ENCODE measurements at places on chromosomes 12 and 14. TPM values are rescaled to one million over a fixed set of nuclear protein-coding genes. Genes with fewer than 3 reads are reported as not detected.

The KRT78 gene
- 0.02 TPM for polyA plus RNA-seq

DNA sequence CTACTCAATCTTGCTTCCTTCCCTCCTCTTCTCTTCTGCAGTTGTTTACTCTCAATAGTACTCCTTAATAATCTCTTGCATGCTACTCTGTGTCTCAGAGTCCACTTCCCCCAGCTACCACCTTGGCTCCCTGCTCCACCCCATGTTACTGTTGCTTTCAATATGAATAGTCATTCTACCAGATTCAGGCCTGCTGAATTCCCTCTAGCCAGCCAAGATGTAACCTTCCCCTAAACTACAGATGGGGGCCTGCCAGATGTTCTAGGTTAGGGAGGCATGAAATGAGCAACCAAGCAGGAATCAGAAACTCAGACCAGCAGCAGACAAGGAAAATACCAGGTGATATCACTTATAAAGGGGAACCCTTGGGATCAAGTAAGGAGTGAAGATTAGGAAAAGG lies 392.1 kb upstream of the DDHD1 start:
- DNase-seq = no peak

GRCh38 chr14:88621100-88621499 lies 58.3 kb downstream of the ZC3H14 start:
- DNase-seq = no peak

DNA sequence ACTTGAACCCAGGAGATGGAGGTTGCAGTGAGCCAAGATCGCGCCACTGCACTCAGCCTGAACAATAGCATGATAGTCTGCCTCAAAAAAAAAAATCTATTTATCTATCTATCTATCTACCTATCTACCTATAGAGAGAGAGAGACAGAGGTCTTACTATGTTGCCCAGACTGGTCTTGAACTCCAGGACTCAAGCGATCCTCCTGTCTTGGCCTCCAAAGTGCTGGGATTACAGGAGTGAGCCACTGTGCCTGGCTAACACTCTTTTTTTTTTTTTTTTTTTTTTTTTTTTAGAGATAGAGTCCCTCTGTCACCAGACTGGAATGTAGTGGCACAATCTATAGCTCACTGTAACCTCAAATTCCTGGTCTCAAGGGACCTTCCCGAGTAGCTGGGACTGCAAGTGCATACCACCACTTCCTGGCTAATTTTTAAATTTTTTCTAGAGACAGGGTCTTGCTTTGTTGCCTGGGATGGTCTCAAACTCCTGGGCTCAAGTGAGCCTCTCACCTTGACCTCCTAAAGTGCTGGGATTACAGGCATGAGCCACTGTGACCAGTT lies 1.9 kb downstream of the FAM186A start:
- DNase-seq = no peak

GRCh38 chr12:58450868-58451482 lies 469.3 kb downstream of the LRIG3 start:
- DNase-seq = no peak

- DNase-seq = peak; percentile 1
Measured at GRCh38 chr12:34400411-34400881, 378.1 kb downstream of the ALG10 start.

GRCh38 chr14:50658203-50658602 lies 9.9 kb downstream of the SAV1 start:
- peak; percentile 30 for DNase-seq

DNA sequence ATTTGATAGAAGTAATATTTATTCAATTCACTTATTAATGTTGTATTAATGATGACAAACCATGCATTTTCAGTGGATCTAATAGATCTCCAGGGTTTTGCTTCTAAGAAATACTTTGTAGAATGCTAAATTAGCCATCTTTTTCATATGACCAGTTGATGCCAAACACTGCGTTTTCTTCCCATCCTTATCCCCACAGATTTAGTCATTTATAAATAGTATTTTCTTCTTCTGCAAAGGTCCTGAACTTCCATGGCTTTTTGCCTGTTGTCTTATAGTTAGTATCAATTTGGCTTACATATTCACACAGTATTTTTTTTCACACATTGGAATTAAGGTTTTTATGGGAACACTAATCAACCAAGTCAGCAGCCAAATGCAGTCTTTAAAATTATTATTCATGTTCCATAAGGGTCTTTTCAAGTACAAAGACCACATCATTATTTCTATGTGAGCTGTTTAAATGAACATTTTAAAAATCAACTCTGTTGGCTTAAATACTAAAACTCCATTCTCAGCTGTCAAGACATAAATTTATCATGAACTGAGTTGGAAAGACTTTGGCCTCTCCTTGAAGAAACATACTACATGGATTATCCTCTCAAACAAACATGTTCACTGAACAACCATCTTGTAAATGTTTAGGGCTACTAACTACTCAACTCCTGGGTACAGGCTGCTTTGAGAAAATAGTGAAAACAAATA lies 1278.4 kb upstream of the FLRT2 start:
- no peak for DNase-seq

- no peak for DNase-seq
Measured at GRCh38 chr14:49483268-49483667, 102.9 kb downstream of the RPS29 start.

DNA sequence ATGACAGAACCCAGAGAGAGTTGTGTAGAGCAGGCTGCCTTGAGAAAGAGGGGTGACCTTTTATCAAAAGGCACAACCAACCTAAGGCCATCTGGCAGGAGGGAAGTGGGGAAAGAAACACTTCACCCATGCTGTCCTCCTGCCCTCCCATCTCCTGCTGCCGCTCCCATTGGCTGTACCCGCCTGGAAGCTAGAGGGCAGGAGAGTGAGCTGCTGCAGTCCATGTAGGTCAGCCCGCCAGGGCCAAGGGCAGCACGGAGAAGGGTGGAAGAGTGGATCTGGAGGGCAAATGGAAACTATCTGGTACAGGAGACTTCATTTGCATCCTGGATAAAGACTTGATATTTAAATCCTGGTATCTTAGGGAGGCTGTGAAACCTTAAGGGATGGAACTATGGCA lies 11.5 kb upstream of the CABP1 start:
- DNase-seq = no peak

DNA sequence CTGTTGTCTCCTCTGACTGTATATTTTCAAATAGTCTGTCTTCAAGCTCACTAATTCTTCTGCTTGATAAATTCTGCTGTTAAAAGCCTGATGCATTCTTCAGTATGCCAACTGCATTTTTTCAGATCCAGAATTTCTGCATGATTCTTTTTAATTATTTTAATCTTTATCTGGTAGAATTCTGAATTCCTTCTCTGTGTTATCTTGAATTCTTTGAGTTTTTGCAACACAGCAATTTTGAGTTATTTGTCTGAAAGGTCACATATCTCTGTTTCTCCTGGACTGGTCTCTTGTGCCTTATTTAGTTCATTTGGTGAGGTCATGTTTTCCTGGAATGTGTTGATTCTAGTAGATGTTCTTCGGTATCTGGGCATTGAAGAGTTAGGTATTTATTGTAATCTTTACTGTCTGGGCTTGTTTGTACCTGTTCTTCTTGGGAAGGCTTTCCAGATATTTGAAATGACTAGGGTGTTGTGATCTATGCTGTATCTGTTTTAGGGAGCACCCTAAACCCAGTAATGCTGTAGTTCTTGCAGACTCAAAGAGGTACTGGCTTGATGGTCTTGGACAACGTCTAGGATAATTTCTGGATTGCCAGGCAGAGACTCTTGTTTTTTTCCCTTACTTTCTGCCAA lies 193.8 kb upstream of the NPAS3 start:
- DNase-seq = no peak

- DNase-seq = no peak
Measured at GRCh38 chr12:124769881-124770512, 93.7 kb downstream of the SCARB1 start.

- DNase-seq = no peak
Measured at GRCh38 chr14:35998303-35998702, 172.2 kb downstream of the BRMS1L start.

The GPD1 gene
- polyA plus RNA-seq = 24.6 TPM

DNA sequence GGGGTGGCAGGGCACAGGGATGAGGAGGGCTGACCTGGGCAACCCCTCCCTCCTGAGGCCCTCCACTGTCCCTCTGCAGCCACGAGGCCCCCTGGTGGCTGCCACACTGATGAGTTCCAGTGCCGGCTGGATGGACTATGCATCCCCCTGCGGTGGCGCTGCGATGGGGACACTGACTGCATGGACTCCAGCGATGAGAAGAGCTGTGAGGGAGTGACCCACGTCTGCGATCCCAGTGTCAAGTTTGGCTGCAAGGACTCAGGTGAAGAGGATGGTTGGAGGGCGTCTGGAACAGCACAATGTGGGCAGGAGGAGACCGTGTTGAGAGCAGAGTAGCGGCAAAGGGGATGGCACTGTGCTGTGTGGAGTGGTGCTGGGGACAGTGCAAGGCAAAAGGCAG lies 25.7 kb upstream of the LRP1-AS start:
- peak; percentile 62 for DNase-seq

- peak; percentile 93 for DNase-seq
Measured at GRCh38 chr12:124767066-124767821, 96.4 kb downstream of the SCARB1 start.

- no peak for DNase-seq
Measured at GRCh38 chr12:122133192-122133950, 40.6 kb downstream of the IL31 start.

The NANOG gene
- polyA plus RNA-seq = not detected

DNA sequence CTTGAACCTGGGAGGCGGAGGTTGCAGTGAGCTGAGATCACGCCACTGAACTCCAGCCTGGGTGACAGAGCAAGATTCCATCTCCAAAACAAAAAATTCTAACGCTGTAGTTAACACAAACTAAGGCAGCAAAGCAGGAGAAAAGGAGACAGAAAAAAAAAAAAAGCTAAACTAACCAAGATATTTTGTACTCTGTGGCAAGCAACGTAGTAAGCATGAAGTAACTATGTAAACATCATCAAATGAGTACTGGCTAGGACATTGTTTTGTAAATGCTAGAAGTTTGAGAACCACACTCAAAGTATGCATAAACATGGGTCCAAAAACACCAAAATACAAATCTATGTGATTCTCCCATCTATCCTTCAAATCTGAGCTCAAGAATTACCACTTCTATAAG lies 44.2 kb downstream of the C2CD5 start:
- no peak for DNase-seq

GRCh38 chr14:37232907-37233481 lies 35.3 kb downstream of the MIPOL1 start:
- no peak for DNase-seq

- DNase-seq = no peak
Measured at GRCh38 chr12:78330131-78330530, 499.4 kb downstream of the NAV3 start.

- peak; percentile 85 for DNase-seq
Measured at GRCh38 chr14:73741386-73741875, 27.2 kb upstream of the PNMA1 start.

Data from right cardiac atrium (tissue), 5 donors.